ENCODE measurements at places on chromosomes 1 and 21.

GRCh38 chr1:236575523-236575922, 28.8 kb downstream of the HEATR1 start:
- DNase-seq: no peak

DNA sequence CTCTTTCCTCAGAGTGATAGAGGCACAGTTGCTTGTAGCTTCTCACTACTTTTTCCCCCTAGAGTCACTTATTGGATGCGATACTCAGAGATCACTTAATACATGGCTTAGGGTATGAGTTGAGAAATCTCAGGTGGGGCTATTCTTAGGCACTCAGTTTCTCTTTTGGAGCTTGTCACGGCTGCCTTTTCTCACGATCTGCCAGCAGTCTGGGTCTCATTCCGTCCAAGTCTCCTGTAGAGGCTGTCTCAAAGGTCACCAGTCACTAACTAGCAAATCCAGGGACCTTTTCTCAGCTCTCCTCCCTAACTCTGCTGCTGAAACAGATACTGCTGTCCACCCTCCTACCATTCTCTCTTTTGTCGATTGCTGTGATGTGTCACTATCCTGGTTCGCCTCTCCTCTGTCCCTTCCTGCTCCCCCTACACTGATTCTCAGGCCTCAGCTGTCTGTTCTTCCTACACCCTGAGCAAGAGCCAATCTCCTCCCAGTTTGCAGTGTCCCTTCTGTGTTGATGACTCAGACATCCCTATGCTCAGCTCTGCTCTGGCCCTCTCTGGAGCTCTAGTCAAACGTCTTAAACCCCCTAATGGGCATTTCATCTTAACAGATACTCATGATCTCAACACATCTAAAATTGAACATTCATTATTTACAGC, 12.4 kb downstream of the ATP1A2 start:
- DNase-seq: peak; percentile 22

DNA sequence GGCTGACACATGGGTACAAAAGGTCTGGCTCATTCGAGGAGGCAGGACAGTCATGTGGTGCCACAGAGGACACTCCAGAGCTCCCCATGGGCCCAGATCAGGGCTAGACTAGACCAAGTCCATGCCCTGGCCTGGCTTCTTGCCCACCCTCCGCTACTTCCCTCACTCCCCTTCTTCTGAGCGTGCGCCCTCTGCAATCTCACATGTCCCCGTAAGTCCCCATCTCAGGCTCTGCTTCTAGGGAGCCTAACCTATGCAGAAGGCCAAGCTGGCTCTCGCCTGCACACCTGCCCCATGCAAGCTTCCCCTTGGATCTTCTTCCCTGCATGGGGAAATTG, 553.6 kb downstream of the PTPRU start:
- no peak for DNase-seq

- no peak for DNase-seq
Observed at GRCh38 chr1:42358791-42359190, 21.8 kb upstream of the RIMKLA start.

GRCh38 chr1:63701187-63701586, 72.6 kb upstream of the ROR1 start:
- DNase-seq: no peak

Data from anterior cingulate cortex (tissue), 58 donors.